ENCODE measurements at places on chromosomes 2 and 18.

DNA sequence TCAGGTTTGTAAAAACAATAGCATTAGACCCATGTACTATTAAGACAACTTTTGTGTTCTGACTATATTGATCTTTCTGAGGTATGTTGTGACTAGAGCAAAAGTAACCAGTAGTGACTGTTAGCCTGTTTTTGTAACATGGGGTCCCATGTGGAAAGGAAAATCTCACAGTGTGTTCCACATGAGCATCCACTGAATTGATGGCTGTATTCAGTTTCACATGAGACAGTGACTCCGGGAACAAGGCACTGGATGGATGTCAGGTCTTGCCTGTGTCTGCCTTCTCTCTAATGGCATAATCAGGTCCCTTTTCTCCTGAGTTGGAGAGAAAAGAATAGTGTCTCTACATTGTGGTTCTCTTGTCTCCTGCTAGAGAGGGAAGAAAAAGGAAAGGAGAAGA, 27.5 kb downstream of the TMEM178A start:
- DNase-seq, result no peak

DNA sequence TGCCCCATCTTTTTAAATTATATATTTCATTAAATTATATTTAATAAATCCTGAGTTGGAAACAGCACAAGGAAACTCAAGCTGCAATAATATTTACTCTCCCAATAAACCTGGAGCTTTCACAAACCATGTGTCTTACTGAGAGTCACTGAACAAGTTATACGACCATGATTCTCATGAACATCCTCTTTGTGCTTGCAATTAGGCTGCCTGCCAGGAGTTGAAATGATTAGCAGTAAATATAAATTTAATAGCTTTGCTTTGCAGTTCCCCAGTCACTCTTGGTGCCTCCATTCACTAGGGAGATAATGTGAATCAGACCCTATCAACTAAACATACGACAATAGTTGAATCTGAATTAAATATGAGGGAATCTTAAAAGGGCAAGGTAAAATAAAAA, 905.1 kb downstream of the NRXN1 start:
- DNase-seq, result no peak

GRCh38 chr2:141522048-141522447, 608.8 kb downstream of the LRP1B start:
- DNase-seq, result no peak

DNA sequence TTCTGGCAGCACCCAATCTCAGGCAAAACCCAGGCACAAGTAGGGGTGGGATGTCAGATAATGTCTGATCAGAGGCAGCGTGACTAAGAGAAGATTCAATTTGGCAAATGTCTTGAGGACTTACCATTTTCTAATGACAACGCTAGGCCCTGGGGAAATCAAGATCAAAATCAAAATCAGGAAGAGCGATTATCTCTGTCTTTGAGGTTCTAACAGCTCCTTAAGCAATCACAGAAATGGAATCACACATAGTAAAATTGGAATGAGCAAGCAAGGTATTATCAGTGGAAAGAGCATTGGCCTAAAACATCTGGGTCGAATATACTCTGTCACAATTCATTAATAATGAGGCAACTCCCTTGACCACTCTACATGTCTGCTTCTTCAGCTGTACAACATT, 8.6 kb upstream of the SERPINB2 start:
- DNase-seq, result no peak

- DNase-seq, result no peak
These were observed 74.7 kb downstream of the SMAD7 start for GRCh38 chr18:48875942-48876511.

- DNase-seq, result peak; percentile 25
These were observed 1.5 kb downstream of the KLF7 start for GRCh38 chr2:207164006-207164831.

GRCh38 chr2:98374286-98374685, 28.0 kb downstream of the CNGA3 start:
- DNase-seq, result no peak

DNA sequence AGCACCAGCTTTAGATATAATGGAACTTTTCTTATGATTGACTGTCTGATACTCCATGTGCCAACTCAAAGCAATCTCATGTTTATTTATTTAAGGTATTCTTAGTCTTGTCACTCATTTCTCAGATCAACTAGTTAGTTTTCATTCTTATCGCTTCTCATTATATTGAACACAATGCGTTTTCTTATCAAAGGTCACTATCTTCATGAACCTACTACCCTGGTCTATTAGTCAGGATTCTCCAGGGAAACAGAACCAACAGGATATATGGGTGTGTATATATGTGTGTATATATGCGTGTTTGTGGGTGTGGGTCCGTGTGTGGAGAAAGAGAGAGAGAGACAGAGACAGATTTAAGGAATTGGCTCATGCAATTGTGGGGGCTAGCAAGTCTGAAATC, 619.9 kb downstream of the ZEB2 start:
- no peak for DNase-seq

- no peak for DNase-seq
These were observed 50.8 kb upstream of the CTAGE1 start for GRCh38 chr18:22468554-22468891.

GRCh38 chr2:140013545-140014203, 1233.5 kb upstream of the NXPH2 start:
- no peak for DNase-seq

DNA sequence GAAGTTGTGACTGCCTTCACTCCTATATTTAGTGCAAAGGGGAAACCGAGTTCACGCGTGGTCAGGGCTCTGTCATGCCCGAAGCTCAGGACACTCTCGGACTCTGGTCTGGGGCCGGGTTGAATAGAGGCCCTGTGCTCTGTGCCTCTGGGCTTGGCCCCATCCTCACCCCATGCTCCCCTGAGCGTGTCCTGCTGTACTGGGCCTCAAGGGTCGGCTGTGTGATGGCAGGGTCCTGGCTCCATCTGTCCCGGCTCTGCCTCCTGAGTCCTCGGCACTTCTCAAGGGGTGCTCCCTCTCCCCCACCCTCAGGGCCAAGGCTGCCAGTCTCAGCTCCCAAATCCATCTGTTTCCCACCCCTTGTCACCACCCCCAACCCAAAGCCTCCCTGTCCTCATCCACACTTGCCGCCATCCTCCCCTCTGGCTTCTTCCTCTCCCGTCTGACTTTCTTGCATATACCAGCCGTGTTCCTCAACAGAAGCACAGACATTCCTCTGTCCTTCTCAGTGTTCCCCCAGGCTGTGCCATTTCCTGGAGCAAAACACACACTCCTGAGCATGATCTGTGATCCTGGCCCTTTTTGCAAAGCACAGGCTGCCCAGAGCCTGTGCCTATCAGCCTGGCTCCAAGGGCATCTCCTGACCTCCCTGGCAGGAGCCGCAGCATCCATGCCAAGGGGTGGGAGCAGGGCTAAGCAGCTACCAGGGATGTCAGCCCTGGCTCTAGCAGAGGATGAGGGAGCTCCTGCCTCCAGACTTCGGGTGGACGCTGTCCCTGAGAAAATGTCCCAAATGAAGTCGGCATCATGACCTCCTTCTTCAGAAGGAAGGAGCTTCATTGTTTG, 64.2 kb upstream of the OTOS start:
- no peak for DNase-seq

DNA sequence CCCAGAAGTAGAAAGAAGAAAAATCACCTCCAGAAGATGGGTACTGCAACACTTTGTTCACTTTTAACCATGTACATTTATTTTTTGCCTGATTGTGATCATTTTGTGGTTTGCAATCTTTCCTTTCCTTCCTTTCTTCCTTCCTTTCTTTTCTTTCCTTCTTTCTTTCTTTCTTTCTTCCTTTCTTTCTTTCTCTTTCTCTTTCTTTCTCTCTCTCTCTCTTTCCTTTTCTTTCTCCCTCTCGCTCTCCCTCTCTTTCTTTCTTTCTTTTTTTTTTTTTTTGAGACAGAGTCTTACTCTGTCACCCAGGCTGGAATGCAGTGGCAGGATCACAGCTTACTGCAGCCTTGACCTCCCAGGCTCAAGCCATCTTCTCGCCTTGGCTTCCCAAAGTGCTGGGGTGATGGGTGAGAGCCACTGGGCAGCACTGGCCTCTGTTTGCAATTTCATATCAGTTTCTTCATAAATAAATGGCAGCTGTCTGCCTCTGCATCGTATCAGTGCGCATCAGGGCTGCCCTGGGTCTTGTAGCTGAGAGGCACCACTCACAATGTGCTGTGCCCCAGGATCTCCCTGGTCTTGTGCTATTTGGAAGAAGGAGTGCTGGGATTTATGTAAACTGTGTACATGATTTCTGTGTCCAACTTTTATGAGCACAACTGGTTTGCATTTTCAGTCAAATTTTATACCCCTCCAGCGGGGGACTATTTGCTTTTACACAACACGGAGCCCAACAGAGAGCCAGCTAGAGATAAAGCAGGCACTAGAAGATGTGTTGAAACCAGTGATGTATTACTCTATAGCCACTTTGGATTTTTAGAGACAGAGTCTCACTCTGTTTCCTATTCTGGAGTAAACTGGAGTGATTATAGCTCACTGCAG, 6.9 kb upstream of the LIMS2 start:
- no peak for DNase-seq

GRCh38 chr18:55610506-55610905, 22.5 kb upstream of the TCF4 start:
- DNase-seq, result no peak

- DNase-seq, result no peak
These were observed 168.1 kb downstream of the NRXN1 start for GRCh38 chr2:50863856-50864255.

DNA sequence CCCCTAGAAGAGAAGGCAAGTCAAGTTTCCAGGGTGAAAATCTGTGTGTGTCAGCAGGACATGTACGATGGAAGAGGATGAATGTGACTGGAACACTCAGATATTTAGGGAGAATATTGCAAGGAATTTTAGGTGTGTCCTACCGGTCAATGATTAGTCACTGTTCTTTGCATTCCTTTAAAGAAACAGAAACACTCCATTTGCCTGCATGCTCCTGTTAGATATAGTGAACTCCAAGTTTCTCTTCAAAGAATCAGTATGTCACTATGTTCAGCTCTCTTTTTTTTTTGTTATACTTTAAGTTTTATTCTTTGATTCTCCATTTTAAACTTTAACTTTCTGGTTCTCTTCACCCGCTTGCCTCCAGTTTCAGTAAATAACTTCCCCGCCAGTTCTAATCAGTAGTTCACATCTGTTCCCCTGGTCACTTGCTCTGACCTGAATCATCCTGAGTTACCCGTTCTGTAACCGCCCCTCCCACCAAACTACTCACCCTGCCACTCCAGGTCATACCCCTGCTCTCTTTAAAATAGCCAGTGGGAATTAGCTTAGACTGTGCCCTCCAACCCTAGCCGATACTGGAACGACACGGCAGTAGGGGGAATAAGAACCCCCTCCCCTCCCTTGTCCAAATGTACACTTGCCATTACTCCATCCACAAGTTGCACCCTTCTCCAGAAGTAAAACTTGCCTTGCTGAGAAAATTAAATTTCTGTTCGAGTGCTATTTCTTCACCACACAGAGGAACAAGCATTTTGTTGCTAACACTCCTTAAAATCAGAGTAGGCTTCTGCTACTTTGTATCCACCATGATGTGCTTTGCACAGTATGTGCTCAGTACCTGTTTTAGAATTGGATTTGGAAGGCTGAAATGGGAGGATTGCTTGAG, 268.4 kb downstream of the METTL4 start:
- no peak for DNase-seq

DNA sequence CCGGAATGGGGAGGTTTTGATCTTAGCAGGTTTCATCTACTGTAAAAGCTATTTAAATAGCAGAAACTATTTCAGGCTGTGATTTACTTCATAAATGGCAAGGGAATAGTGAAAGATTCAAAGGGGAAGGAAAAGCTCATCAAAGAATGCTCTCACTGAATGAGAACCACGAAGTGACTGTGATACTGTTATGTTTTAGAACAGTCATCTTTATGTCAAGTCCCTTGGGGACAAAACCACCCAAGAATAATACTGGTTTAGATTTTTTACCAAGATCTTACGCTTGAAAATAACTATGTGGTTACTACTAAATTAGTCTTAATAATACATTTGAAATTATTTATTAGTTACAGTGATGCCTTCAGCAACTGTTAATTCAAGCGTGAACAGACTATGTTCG, 28.1 kb downstream of the FARSB start:
- DNase-seq, result no peak

Measured in T-helper 2 cell treated with Interferon-gamma antibody and Interleukin-4, amounts not matched to agents 5 μg/mL and 100 μg/mL, for 36 hours (primary cell).